ENCODE measurements at places on chromosomes 7 and 10.

DNA sequence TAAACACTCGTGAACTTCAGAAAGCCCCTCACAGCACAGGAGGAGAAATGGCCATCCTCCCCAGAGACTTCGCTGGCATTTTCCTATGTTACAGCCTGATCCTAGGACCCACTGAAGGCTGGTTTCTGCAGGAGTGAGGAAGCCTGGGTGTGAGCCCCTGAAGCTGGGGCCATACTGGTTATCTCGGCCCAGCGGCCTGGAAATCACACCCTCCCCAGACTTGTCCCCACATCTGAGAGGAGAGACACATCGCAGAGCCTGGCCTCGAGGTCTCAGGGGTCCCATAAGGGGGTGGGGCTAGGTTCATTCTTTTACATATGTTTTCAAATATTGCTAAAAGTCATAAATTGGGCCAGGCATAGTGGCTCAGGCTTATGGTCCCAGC lies 17.5 kb upstream of the RET start:
- no peak for DNase-seq

GRCh38 chr10:54728511-54728910 lies 72.5 kb downstream of the PCDH15 start:
- DNase-seq, result no peak

DNA sequence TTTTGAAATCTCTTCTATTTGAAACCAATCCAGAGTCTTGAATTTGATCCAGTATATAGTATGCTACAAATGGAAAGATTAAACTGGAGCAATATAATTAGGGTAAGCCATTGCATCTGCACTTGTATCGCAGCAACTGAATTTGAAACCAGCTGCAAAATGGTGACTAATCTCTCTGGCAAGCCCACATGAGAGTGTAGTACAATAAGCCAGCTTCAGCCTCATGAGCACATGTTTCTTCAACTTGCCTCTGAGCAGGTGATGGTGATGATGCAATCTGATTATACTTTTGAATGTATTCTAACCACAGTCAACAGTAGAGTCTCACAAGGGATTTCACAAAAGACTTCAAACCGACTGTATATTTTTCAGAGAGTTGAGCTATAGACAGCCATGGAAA lies 829 bp upstream of the RPA3 start:
- peak; percentile 60 for DNase-seq

- no peak for DNase-seq
Measured at GRCh38 chr10:95861386-95861785, 46.4 kb upstream of the CC2D2B start.

DNA sequence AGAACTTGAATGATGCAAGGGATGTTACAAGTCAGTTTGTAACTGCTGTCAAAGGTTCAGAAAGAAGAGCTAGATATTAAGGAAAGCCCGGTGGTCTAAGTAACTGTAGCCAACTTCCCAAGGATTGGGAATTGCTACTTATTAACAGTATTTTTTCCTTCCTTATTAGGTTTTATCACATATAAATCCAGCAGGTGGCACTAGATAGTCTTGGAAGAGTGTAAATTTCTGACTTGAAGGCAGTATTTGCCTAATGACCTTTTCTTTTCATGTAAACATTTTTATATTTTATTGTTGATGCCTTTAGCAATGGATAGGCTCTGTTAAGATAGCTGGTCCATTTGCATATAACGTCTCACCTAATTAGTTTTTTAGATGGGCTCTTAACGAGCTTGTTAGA lies 51.2 kb downstream of the ANLN start:
- DNase-seq, result peak; percentile 14

DNA sequence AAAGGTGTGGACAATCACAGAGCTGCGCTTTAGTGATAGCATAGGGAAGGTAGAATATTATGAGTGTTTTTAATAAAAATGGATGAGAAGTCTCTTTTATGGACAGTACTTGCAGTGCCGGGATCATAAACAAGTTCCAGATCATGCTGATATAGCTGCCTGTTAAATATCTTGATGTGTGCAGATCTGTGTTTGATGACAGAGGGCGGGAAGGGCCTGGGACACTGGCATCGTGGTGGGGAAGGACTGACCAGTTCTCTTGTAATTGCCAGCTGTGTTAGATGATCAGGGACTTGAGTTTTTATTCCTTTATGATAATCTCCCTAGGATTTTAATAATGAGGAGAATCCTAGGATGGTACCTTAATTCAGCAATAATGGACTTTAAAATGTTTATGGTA lies 14.6 kb downstream of the SND1 start:
- DNase-seq, result no peak

DNA sequence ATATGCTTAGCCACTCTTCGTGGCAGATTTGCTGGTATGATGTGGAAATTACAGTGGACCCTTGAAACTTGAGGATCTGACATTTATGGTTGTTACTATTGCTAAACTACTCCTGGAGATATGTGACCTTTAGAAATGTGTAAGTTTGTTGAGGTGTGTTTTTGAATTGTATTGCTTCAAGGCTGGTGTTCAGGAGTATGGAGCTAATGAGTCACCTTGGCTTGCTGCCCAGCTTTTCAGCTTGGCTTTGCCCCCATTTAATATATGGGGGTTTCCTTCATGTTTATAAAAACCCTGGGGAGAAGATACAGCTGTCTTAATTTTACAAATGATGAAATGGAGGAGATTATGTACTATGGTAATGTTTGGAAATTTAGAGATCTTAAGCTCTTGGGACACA lies 11.6 kb downstream of the HBP1 start:
- no peak for DNase-seq

- no peak for DNase-seq
Measured at GRCh38 chr10:119640875-119641526, 10.2 kb upstream of the BAG3 start.

DNA sequence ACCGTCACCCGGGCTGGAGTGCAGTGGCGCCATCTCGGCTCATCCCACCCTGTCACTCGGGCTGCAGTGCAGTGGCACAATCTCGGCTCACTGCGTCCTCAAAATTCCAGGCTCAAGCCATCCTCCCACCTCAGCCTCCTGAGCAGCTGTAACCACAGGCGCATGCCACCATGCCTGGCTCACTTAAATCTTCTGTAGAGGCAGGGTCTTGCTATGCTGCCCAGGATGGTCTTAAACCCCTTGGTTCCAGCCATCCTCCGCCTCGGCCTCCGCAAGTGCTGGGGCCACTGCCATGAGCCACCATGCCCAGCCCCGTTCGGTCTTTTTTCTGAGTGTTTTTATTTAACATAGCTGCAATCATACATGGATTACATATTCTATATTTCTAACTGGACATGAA lies 30.6 kb downstream of the ZFAND2A start:
- no peak for DNase-seq

DNA sequence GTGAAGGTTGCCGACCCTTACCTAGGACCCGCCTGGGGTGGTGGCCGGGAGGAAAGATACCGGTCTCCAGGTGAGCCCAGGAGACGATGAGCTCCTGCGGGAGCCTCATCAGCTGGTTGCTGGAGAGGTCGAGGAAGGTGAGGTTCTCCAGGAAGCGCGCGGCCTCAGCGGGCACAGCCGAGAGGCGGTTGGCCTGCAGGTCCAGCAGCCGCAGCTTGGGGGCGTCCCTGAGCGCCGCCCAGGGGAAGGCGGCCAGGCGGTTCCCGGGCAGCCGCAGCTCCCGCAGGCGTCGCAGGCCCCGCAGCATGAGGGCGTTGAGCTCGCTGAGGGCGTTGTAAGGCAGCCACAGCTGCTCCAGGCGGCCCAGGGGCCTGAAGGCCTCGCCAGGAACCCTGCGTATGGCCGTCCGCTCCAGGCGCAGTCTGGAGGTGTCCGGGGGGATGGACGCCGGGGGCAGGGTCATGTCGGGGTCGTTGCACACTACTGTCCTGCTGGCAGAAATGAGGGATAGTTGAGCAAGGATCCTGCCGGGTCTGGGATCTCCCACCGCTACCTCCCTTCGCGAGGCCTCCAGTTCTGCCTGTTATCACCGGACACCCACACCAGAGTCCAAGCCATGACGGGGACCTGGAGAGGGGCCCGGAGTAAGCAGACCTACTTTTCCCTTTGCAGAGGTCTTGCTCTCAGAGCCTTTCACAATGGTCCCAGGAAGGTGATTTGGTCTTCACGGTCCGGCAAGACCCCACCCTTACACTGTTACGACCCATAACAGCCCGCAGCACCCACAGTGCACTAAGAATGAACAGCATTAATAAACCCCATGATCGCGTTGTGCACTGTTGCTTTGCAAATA lies 3.9 kb downstream of the LRIT1 start:
- no peak for DNase-seq

GRCh38 chr7:151756076-151756731 lies 120.7 kb downstream of the PRKAG2 start:
- DNase-seq, result no peak

DNA sequence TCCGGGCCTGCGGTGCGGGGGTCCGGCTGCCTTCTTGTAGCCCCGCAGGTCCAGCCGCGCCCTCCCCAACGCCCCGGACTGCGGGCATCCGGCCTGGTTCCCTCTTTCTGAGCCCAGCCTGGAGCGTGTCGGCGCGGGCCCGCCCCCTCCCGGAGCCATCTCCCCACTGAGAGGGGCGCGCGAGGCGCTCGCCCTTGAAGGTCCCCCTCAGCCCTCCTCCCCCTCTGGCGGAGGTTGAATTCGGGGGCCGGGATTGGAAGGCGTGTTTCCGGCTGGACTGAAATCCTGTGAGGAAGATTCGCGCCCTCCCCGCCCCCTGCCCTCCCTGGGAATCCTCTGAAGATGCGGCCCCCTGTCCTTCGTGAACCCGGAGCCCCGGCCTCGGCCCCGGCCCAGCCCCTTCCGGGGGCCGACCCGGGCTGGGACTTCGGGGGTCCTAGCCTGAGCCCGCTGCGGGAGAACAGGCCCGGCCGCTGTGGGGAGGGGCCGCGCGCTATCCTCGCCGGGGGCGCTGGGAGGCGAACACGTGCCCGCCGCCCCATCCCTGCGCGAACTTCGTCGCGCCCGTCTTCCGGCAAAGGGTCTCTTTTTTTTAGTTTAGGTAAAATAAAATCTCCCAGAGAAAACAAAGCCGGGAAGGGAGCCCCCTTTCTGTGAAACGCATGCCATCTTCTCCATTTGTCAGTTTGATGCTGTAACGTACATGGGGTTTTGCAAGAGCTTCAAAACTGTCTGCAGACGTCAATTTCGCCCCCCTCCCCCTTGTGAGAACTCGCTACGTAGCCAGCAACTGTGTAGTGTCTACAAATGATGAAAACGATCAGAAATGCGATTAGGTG lies 636 bp downstream of the PDCD4 start:
- DNase-seq, result peak; percentile 78

DNA sequence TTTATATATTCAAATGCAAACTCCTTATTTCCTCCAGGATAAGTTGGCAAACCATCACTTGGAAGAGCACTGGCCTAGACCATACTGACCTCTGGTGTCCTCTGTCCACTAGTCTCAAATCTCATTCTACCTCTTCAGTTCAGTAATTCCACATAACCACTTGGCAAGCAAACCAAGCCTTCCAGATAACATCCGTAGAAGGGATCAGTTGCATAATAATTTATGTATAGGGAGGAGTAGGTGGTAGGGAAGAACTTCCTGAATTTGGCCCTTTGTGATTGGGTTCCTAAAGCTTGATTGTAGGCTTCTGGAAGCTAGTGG lies 55.0 kb downstream of the WAC start:
- DNase-seq, result no peak

GRCh38 chr7:50293509-50294179 lies 10.9 kb upstream of the IKZF1 start:
- no peak for DNase-seq

GRCh38 chr7:74569501-74570075 lies 87.9 kb upstream of the GTF2I start:
- no peak for DNase-seq

DNA sequence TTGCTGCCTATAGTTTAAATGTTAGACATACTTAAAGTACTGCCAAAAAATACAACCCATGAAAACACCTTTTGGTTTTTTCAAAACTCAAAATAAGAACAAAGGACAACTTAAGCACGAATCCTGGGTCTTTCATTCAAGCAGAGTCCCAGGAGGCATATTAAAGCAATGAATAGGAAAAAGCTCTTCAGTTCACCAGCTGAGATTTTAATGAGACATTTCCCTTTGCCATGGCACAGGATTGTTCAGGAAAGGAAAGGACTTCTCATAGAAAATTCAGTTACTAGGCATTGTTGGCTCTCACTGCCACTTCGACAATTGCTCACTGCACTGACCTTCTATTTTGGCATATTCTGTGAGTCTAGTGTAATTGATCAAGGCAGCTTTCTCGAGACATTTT lies 133.5 kb upstream of the FEZF1 start:
- peak; percentile 63 for DNase-seq

DNA sequence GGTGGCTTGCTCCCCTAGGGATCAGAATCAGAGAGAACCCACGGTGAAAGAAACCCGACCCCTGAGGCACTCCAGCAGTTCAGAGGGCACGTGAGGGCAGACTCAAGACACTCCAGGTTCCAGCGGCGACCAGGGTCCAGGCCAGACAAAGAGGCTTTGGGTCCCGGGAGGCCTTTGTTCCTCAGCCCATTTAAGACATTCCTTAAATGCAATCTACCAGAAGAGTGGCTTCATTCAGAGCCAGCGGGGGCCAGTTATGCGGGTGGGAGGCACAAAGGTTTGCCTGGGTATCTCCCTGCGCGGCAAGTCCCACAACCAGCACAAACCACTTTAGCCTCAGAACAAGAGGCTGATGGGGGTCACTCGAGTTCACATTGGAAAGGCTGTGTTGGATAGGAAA lies 53.6 kb downstream of the AFAP1L2 start:
- DNase-seq, result no peak
